ENCODE measurements at places on chromosomes 6 and 20. TPM values are rescaled to one million over a fixed set of nuclear protein-coding genes. Genes with fewer than 3 reads are reported as not detected.

Gene HLA-DRB5
- 36.0 TPM for total RNA-seq

Gene TENT5A
- total RNA-seq: 22.8 TPM

DNA sequence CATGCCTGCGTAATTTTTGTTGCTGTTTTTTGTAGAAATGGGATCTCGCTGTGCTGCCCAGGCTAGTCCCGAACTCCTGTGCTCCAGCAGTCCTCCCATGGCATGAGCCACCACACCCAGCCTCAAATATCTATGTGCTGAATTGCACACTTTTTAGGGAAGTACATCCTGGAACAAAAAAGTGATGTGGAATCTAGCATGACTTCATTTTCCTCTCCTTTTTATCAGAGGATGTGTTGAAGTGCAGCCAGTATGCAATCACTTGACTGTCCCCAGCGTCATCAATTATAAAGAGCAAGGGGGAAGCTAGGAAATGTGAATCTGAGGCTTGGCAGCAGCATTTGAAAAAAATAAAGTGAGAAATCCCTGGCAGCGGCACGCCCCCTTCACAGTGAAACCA, 6.4 kb upstream of the EXOC2 start:
- peaks cover 3% of the 10 kb centered on the region for H3K27me3 ChIP-seq
- no peak for DNase-seq
- H3K4me3 ChIP-seq: no peak overlapping the region
- no peaks in the 10 kb centered on the region for H3K4me1 ChIP-seq

DNA sequence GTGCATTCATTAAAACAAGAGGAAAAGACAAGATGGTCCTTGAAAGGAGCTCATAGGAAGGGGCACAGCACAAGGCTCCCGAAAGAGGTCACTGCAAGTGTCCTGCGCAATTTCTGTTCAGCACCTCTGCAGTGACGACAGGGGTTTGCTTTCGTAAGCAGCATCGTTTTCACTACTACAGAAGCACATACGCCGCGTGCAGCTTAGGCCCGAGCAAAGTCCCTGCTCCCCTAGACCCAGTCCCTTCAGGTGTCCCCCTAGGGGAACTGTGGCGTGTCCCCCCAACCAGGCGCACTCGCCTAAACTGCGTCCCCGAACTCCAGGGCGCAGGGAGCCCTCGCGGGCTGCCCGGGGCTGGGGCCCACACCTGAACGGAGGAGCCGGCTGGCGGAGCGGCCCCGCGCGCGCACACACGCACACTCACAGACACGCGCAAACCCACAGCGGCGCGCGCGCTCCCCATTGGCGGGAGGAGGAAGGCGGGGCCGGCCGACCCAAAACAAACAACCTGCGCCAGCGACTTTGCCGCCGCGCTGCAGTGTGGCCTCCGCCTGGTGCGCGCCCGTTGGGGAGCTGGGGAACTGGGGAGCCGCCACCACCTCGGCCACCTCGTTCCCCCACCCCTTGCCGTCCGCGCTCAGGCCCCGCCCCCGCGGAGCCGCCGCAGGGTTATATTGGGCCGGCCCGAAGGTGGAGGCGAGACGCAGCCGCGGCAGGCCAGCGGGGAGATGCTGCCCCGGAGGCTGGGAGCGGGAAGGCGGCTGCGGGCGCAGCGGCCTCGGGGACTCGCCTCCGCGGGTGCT, at the start of gene FOXQ1:
Gene FOXQ1 (plus strand): TSS at position 699 of the 803 bp plus-strand sequence. CDS start 607 bp downstream, outside the sequence.
- peaks cover 46% of the 10 kb centered on the region for H3K4me1 ChIP-seq
- peak within 1 kb of the TSS; percentile 89 for H3K27ac ChIP-seq
- H3K36me3 ChIP-seq: no peaks in the 10 kb centered on the region
- H3K4me3 ChIP-seq: peak within 1 kb of the TSS; percentile 60
- DNase-seq: peak; percentile 83

DNA sequence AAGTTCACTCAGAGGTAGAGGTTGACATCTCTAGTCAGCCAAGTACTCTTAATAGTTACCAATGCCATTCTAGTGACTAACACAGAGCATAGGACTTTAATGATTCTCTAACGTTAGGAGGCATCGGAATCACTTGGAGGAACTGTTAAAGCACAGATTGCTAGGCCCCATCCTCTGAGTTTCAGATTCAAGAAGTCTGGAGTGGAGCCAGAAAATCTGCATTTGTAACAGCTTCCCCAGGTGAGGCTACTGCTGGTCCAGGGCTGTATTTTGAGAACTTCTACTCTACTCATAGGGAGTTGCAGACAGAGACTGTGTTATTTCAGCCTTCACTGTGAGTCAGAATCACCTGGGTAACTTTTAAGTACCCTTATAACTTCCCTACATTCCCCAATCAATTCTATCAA, 5.7 kb downstream of the LMBRD1 start:
- H3K27ac ChIP-seq: no peak overlapping the region
- H3K4me1 ChIP-seq: peaks cover 31% of the 10 kb centered on the region
- DNase-seq: no peak

DNA sequence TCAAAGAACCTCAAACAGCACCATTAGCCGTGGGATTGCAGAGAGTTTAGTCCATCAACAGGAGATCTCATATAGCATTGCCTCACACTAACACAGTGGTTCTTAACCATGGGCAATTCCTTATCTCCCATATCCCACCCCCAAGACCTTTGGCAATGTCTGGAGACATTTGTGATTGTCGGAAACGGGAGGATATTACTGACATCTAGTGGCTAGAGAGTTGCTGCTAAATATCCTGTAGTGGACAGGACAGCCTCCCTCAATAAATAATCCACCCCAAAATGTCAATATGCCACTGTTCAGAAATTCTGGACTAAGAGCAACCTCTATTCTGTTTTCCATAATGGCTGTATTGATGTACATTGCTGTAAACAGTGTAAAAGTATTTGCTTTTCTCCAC, 210.1 kb upstream of the CCN2 start:
- H3K36me3 ChIP-seq: no peaks in the 10 kb centered on the region
- no peak overlapping the region for H3K4me3 ChIP-seq

Gene POLR1C
- total RNA-seq: 38.7 TPM

Gene CYP21A2
- total RNA-seq: not detected

DNA sequence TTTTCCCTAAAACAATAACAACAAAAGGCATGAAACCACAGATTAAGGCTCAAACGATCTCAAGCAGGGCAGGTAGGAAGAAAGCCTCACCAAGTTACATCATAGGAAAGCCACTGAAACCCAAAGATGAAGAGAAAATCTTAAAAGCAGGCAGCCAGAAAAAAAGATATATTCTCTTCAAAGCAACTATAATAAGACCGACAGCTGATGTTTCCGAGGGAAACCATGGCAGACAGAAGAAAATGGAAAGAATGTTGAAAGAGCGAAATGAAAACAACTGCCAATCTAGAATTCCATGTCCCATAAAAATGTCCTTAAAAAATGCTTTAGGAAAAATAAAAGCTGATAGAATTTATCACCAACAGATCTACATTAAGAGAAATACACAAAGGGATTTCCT, 161.5 kb upstream of the THBS2 start:
- no peaks in the 10 kb centered on the region for H3K4me1 ChIP-seq
- DNase-seq: no peak
- no peaks in the 10 kb centered on the region for H3K36me3 ChIP-seq
- H3K27ac ChIP-seq: no peak overlapping the region
- no peaks in the 10 kb centered on the region for H3K27me3 ChIP-seq

DNA sequence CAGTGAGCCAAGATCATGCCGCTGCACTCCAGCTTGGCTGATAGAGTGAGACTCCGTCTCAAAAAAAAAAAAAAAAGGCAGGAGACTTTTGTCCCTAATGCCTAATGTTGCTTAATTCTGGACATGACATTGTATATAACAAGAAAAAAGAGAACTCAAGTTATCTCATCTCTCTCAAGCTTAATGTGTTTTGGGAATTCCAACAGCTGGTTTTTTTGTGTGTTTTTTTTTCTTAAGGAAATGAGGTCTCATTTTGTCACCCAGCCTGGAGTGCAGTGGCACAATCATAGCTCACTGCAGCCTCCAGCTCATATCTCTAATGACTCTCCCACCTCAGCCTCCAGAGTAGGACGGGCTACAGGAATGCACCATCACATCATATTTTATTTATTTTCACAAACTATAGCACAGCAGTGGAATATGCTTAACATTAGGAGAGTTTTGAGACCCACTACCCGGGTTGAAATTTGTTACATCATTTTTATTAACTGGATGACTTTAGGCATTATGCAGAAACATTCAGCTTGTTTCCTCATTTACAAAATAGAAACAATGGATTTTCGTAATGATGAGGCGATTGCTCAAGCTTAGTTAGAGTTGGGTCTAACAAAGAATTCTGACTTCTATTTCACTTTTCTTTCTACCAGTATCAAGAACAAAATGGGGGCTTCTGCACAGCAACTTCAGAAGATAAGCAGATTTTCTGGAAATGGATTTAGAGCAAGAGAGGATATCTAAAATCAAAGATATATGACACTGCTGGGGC, 104.1 kb upstream of the BTN3A2 start:
- peaks cover 19% of the 10 kb centered on the region for H3K27me3 ChIP-seq
- no peak overlapping the region for H3K4me3 ChIP-seq
- H3K4me1 ChIP-seq: no peaks in the 10 kb centered on the region

Gene IRF4
- total RNA-seq: 20.3 TPM

DNA sequence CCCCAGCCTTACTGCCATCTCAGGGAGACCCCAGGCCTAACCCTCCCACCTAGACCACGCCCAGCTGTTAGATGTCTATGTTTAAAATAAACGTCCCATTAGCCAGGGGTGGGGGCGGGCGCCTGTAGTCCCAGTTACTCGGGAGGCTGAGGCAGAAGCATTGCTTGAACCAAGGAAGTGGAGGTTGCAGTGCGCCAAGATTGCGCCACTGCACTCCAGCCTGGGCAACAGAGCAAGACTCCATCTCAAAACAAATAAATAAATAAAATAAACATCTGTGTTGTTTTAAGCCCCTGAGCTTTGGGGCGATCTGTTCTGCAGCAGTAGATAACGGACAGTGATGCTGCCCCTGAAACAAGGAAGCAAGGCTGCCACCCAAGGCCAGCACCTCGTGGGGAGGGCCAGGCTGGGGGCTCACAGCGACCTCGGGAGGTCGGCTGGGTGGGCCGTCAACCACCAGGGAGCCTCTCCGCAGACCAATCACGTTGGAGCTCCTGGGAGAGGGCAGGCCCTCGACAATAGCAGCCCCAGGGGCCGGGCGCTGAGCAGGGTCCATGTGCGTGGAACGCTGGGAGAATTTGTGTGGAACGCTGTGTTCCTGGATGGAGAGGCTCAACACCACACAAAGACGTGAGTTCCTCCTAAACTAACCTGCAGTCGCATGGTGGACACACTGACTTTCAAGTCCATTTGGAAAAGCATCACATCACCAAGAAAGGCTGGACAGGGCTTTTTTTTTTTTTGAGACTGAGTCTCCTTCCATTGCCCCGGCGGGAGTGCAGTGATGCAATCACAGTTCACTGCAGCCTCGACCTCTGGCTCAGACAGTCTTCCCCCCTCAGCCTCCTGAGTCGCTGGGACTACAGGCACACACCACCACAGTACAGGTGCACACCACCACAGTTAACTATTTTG, 1.0 kb upstream of the HELZ2 start:
- peaks cover 23% of the 10 kb centered on the region for H3K4me1 ChIP-seq
- H3K27me3 ChIP-seq: peaks cover 3% of the 10 kb centered on the region
- H3K36me3 ChIP-seq: no peaks in the 10 kb centered on the region
- H3K4me3 ChIP-seq: peak overlapping the region; percentile 89

- no peak for DNase-seq
- H3K27me3 ChIP-seq: no peaks in the 10 kb centered on the region
- H3K4me3 ChIP-seq: no peak overlapping the region
- H3K4me1 ChIP-seq: peaks cover 17% of the 10 kb centered on the region
- no peaks in the 10 kb centered on the region for H3K36me3 ChIP-seq
Measured at GRCh38 chr20:18223409-18223808, 64.9 kb upstream of the ZNF133 start.

DNA sequence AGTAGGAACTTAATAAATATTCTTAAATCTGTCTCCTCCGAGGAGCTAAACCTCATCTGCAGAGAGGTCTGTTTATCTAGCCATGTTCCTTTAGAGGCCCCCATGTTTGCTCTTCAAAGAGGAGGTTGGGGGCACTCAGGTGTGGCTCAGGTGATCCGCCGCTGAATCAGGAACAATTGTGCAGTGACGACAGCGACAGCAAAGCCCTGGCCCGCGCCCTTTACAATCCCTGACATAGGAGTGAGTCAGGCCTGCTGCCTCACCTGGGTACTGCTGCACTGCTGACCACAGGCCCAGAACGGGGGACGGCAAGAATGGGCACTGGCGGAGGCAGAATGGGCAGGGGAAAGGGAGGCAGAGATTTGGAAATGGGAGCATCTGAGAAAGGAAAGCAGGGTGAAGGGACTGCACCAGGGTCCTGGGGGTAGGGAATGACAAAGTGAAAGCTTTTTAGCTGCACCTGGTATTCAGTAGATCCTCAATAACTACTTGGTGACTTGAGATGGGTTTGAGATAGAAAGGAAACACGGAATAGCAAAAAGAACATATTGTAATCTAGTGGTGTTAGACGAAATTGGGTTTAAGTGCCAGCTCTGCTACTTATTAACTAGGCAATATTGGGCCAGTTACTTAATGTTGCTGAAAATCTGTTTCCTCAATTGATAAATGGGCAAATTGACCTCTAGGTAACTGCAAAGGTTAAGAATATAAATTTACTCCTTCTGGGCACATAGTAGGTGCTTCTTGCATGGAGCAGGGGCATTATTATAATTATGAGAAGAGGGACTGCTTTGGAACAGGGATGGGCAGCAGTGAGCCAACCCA, 5.4 kb upstream of the IER3 start:
- H3K4me1 ChIP-seq: peaks cover 66% of the 10 kb centered on the region
- no peak for DNase-seq
- no peak overlapping the region for H3K4me3 ChIP-seq
- H3K27me3 ChIP-seq: no peaks in the 10 kb centered on the region
- no peaks in the 10 kb centered on the region for H3K36me3 ChIP-seq

Gene DEFB132
- total RNA-seq: not detected

DNA sequence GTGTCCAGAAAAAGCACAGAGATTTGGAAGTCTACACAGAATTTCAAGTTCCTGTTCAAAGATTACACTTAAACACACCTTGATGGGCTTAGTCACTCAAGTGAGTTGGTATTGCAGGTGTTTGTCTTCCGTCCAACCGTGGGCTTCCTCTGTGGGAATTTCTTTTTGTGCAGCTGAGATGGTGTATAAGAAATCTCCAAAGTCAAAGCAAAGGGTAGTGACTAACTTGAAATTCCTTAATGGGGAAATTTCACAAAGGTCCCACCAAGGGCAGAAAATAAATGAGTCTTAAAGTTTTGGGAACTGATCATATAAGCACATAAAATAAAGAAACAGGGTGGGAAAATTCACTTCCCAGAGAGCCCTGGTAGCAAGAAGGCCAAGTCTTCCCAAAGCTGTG, 102.0 kb upstream of the TNFAIP3 start:
- H3K4me3 ChIP-seq: no peak overlapping the region
- H3K36me3 ChIP-seq: no peaks in the 10 kb centered on the region
- H3K4me1 ChIP-seq: no peaks in the 10 kb centered on the region
- no peaks in the 10 kb centered on the region for H3K27me3 ChIP-seq
- no peak for DNase-seq

Gene EYA4
- total RNA-seq: not detected
